ENCODE measurements at places on chromosomes 16 and 17. TPM values are rescaled to one million over a fixed set of nuclear protein-coding genes. Genes with fewer than 3 reads are reported as not detected.

The MT4 gene
- total RNA-seq: not detected

The SHISA6 gene
- 1.8 TPM for total RNA-seq

The MYH2 gene
- total RNA-seq: 4,227 TPM

The KDM6B gene
- 15.2 TPM for total RNA-seq

The WSCD1 gene
- 17.5 TPM for total RNA-seq

The CCL4 gene
- 2.2 TPM for total RNA-seq

The NUPR1 gene
- total RNA-seq: 23.7 TPM

The ASPHD1 gene
- not detected for total RNA-seq

The RUSF1 gene
- 10.8 TPM for total RNA-seq

The ALOXE3 gene
- not detected for total RNA-seq

The RNU2-1 gene
- total RNA-seq: 2,334 TPM

The HAP1 gene
- total RNA-seq: 0.14 TPM

The SEBOX gene
- not detected for total RNA-seq

The BCL6B gene
- total RNA-seq: 11.0 TPM

The C17orf100 gene
- 0.77 TPM for total RNA-seq

The HP gene
- total RNA-seq: 4.3 TPM

The IL32 gene
- 144 TPM for total RNA-seq

The MEFV gene
- 0.59 TPM for total RNA-seq

The TSNAXIP1 gene
- total RNA-seq: 0.88 TPM

The PRCD gene
- total RNA-seq: 1.7 TPM

The NATD1 gene
- total RNA-seq: 48.0 TPM

The C16orf92 gene
- not detected for total RNA-seq

The C17orf67 gene
- 0.29 TPM for total RNA-seq

The LPCAT2 gene
- 2.1 TPM for total RNA-seq

The KRTAP9-8 gene
- total RNA-seq: not detected

The ZSCAN10 gene
- total RNA-seq: not detected

The KCNH6 gene
- total RNA-seq: not detected

The TNP2 gene
- not detected for total RNA-seq

The GUCY2D gene
- not detected for total RNA-seq

Data from psoas muscle (tissue), 8 donors.